Stimulated activated CD8-positive, alpha-beta memory T cell treated with anti-CD3 and anti-CD28 coated beads, Interleukin-4, amount 100 ng/mL, for 1 hour (primary cell): ENCODE measurements at places on chromosomes 2 and 18.

GRCh38 chr2:71669628-71670429 is 216.5 kb downstream of the DYSF start:
- DNase-seq: no peak

GRCh38 chr2:8090748-8091700 is 590.8 kb upstream of the ID2 start:
- DNase-seq: no peak

- no peak for DNase-seq
Observed at GRCh38 chr2:115364093-115364492, 921.7 kb downstream of the DPP10 start.

DNA sequence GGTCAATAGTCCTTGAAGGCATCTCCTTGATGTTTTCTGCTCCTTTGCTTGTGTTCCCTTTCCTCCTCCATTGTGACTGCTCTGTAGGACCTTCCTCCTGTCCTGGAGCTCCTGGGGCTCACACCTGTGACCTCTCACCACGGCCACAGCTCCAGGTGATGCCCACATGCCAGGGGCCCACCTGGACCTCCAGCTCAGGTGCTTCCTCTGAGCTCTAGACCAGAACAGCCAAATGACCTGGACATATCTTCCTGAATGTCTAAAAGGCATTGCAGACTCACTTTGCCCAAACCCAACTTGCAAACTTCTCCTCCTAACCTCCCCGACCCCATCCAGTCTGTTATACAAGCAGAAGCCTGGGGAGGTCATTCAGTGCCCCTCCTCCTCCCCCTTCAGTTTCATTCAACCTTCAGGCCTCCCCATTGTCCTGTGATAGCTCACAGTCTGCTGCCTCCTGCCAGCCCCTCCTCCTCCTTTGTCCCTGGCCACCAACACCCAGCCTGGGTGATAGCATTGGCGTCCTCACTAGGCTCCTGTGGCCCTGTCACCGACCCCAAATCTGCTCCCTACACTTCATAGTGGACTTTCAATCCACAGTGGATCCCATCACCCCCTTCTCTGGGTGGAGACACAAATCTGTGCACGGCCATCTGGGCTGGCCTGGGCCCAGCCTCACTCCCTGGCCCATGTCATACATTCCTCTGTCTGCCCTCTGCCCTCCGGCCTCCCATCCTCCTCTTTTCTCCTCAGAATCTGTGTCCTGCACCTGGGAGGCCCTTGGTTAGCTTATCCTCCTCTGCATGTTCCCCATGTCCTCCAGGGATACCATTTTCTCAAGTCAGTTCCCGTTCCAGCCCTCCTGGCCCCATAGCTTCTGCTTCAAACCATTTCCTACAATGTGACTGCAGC is 310.4 kb upstream of the HDAC4 start:
- no peak for DNase-seq

GRCh38 chr2:237875256-237876060 is 16.0 kb downstream of the RAMP1 start:
- no peak for DNase-seq

GRCh38 chr18:61388010-61388409 is 54.8 kb downstream of the CDH20 start:
- no peak for DNase-seq

GRCh38 chr2:29249666-29250253 is 134.5 kb downstream of the CLIP4 start:
- DNase-seq: no peak

DNA sequence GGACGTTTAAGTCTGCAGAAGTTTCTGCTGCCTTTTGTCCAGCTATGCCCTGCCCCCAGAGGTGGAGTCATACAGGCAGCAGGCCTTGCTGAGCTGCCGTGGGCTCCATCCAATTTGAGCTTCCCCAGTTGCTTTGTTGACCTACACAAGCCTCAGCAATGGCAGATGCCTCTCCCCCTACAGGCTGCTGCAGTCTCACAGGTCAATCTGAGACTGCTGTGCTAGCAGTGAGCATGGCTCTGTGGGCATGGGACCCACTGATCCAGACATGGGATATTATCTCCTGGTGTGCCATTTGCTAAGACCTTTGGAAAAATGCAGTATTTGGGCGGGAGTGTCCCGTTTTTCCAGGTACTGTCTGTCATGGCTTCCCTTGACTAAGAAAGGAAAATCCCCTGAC is 726.0 kb downstream of the ERBB4 start:
- no peak for DNase-seq

GRCh38 chr2:181810823-181811695 is 80.5 kb upstream of the ITPRID2 start:
- DNase-seq: no peak

DNA sequence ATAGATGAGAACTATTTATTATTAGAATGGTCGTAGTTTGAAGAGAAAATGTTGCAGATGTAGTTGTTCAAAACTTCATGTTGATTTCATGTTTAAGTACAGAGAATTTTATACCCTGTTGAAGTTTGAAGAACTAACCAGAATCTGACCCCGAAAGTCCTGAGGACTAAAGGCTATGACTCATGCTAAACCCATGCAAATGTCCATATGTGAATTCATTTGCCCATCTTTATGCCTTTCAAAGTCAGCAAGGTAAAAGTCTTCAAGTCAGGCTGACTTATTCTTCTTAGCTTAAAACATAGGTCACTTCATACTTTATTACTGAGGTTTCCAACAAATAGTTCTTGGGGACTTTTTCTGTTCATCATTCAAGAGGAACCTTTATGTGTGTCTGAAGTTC is 185.5 kb downstream of the CCDC85A start:
- DNase-seq: no peak

- DNase-seq: no peak
Observed at GRCh38 chr2:19176977-19177376, 181.4 kb downstream of the OSR1 start.

DNA sequence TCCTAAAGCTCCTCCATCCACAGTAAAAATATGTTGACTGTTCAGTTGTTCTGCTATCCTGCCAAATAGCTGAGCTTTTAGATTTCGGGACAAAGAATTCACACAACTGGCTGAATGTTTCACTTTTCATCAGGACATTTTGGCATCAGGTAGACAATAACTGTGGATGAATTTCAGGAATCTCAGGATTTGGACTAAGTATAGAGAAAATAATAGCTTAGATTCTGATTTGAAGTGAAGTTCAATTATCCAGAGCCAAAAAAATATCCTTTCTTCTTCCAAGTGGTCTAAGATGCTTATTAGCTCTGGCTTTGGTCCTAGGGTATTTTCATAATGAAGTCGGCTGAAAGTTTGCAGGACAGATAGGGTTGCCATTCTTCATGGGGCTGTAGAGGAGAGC is 16.1 kb downstream of the KCNE4 start:
- DNase-seq: no peak

DNA sequence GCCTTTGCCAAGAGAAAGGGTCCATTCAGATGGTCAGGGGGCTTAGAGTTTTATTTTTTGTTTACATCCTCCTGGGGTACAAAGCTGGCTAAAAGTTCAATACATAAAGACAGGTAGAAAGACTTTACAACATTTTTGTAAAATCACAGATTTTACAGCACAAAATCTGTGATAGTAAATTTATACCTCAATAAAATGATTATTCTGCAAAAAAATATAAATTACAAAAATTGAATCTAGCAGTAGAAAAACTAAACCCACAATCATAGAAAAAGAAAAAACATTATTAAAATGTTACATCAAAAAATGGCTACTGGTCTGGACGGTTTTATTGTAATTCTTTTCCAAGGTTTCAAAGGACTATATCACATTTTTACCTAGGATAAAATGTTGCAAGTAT is 674.2 kb upstream of the CHAC2 start:
- DNase-seq: no peak

- DNase-seq: no peak
Observed at GRCh38 chr2:99857867-99858444, 284.4 kb downstream of the AFF3 start.

DNA sequence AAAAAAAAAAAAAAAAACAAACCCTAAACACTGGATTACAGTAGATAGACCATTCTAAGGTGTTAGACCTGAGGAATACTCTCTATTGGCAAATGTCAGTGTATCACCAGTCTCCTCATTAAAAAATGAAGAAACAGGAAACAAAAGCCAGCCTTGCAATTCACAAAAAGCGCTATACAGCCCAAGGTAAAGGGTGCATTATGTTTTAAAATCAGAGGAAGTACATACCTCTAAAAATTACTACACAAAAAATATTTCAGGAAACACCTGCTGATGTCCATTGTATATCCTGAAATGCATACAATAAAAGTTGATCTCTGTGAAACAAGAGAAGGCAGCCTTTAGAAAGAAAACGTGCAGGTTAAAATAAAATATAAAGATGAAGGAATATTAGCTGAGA is 54.9 kb upstream of the TSPYL6 start:
- DNase-seq: no peak

DNA sequence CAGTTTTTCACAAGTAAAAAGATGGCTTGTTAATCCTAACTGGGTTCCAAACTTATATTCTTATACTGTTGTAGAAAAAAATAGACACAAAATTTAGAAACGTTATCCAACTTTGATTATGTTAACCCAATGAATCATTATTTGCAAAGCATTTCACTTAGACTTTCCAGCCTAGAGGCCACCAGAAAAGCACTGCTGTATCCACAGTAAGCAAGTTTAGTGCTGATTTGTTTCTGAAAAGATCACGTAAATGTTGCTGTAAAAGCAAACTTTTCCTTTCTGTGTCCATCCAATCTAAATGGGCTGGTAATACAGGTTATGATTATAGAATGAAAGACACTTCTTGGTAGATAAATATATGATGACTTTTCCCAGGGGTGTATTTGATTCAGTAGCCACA is 17.6 kb upstream of the BZW1 start:
- no peak for DNase-seq

- no peak for DNase-seq
Observed at GRCh38 chr2:229162015-229162414, 109.1 kb downstream of the PID1 start.

DNA sequence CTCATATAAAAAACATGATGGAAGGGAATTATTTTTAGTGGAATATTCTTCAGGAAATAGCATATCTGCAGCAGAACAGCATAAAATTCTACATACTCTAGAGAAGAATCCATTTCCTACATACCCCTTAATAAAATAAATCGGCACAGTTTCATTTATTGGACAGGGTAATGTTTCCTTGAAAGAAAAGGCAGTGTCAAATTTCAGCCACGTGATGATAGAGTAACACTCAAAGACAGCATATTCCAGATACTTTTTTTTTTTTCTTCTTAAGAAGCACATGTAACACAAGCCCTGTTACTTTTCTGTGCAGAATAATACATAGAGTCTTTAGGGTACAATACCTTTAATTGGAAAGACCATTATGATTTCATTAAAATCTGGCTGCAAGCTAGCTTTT is 204.4 kb downstream of the SRBD1 start:
- no peak for DNase-seq

DNA sequence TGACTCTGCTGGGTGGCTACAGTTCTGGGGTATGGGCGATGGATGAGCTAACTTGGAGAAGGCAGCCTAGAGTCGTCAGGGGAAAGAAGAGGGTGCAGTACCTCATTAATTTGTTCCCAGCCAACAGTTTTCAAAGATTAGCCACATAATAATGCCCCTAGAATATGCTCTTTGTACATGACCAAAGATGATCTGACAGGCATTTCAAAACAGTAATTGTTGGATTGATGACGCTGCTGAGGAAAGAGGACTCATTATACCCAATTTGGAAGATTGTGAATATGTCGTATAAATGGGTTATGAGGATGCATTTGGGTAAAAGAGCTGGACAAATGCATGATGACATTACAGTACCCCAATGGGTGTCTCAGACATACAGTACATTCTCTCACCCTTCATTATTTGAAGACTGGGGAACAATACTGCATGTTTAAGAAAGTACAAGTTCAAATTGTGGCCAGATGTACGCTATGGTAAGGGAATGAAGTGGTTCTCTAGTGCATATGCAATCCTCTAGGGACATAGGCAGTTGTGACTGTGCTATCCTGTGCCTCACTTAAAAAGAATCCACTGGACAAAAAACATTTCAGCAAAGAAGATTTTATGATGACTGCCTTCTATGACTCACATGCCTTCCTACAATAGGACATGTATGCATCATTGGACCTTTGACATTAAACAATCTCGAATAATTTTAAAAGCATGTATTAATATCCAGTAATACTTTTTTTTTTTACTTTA is 233.2 kb downstream of the CNTNAP5 start:
- no peak for DNase-seq

DNA sequence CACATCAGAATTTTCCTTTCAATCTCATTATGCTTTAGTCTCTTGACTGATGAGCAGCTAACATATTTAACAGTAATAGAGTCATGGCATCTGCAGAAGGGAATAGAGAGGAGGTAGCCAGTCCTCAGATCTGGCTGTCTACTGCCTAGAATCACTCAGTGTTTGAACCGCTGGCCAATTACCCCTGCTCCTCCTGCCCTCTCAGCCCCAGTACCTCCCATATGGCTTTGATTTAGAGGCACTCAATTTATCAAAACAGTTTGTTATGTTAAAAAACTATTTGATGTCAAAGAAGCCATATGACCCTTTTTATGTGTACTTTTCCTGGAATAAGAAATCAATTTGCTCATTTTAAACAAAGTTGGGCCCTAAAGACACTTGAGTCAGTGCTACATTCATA is 355.2 kb downstream of the CMPK2 start:
- no peak for DNase-seq

DNA sequence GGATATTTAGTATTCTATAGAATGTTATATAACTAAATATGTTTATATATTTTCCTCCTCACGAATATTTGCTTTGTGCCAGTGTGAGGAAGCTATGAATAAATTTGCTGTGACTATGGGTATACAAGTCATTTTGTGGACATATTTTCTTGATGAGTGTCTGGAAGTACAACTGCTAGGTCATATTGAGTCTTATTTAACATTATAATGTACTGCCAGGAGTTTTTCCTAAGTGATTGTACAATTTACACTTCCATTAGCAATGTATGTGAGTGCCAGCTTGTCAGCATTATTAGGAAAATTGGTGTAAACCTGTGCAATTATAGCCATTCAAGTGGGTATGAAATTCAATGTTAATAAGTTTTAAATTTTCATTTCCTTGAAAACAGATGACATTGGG is 1328.9 kb upstream of the TMEFF2 start:
- no peak for DNase-seq

DNA sequence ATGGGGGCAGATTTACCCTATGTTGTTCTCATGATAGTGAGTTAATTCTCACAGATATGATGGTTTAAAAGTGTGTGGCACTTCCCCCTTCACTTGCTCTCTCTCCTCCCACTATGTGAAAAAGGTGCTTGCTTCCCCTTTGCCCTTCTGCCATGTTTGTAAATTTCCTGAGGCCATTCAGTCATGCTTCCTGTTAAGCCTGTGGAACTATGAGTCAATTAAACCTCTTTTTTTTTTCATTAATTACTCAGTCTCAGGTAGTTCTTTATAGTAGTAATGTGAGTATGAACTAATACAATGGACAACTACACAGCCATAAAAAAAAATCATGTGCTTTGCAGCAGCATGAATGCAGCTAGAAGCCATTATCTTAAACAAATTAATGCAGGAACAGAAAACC is 118.5 kb downstream of the CALCRL start:
- no peak for DNase-seq

- DNase-seq: no peak
Observed at GRCh38 chr2:46956981-46957531, 41.5 kb upstream of the MCFD2 start.
